Fibroblast of lung (primary cell): ENCODE measurements at places on chromosomes 12 and 14. TPM values are rescaled to one million over a fixed set of nuclear protein-coding genes. Genes with fewer than 3 reads are reported as not detected.

ZNF605 gene
- 6.4 and 9.7 TPM in 2 replicates for polyA plus RNA-seq

NAV3 gene
- polyA plus RNA-seq = 30.8 and 40.9 TPM in 2 replicates

ZNF385A gene
- 0.64 and 0.69 TPM in 2 replicates for polyA plus RNA-seq

DNA sequence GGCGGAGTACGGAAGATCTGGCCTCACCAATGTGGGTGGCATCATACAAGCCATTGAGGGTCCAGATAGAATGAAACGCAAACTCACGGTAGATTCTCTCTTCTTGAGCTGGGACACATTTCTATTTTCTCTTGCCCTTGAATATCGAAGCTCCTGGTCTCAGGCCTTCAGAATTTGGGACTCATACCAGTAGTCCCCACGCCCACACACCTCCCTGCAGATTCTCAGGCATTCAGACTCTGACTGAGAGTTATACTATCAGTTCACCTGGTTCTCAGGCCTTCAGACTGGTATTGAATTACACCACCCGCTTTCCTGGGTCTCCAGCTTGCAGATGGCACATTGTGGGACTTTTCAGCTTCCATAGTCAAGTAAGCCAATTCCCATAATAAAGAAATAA, 37.8 kb downstream of the EIF2S3B start:
- no peak overlapping the region for H3K27ac ChIP-seq
- no peaks in the 10 kb centered on the region for H3K36me3 ChIP-seq
- DNase-seq = no peak
- no peaks in the 10 kb centered on the region for H3K27me3 ChIP-seq
- no peaks in the 10 kb centered on the region for H3K4me1 ChIP-seq

- H3K4me1 ChIP-seq = peaks cover 15% of the 10 kb centered on the region
- peak overlapping the region; percentile 22 for H3K4me3 ChIP-seq
- H3K27me3 ChIP-seq = no peaks in the 10 kb centered on the region
- peak overlapping the region; percentile 85 for H3K27ac ChIP-seq
- H3K36me3 ChIP-seq = peaks cover 1% of the 10 kb centered on the region
These were observed 52.2 kb downstream of the ST8SIA1 start for GRCh38 chr12:22282283-22282682.

GRCh38 chr14:32076278-32077080, 625 bp upstream of the ARHGAP5 start:
- H3K4me1 ChIP-seq = peaks cover 5% of the 10 kb centered on the region
- H3K36me3 ChIP-seq = no peaks in the 10 kb centered on the region
- peak overlapping the region; percentile 93 for H3K27ac ChIP-seq
- DNase-seq = peak; percentile 96
- H3K27me3 ChIP-seq = no peaks in the 10 kb centered on the region

DNA sequence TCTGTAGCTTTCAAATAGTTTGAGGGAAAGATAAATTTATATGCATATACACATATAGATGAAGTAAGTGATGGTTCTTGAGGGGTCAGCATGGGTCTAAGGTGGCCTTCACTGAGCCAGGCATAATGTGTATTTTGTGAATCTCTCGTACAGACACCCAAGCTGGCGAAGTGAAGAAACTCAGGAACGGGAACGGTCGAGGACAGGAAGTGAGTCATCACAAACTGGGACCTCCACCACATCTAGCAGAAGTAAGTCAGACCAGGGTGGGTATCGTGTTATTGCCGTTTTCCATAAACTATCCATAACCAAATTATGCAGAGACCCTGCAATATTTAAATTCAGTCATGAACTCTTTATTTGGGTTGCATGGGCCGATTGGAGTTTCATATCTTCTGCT, 15.4 kb upstream of the TNS2 start:
- DNase-seq = no peak
- H3K27me3 ChIP-seq = no peaks in the 10 kb centered on the region
- peaks cover 30% of the 10 kb centered on the region for H3K36me3 ChIP-seq
